ENCODE measurements at places on chromosomes 12 and 14.

- H3K27ac ChIP-seq, result no peak overlapping the region
- H3K4me1 ChIP-seq, result peaks cover 2% of the 10 kb centered on the region
- no peaks in the 10 kb centered on the region for H3K36me3 ChIP-seq
Measured at GRCh38 chr12:31756977-31757420, 28.2 kb upstream of the AMN1 start.

DNA sequence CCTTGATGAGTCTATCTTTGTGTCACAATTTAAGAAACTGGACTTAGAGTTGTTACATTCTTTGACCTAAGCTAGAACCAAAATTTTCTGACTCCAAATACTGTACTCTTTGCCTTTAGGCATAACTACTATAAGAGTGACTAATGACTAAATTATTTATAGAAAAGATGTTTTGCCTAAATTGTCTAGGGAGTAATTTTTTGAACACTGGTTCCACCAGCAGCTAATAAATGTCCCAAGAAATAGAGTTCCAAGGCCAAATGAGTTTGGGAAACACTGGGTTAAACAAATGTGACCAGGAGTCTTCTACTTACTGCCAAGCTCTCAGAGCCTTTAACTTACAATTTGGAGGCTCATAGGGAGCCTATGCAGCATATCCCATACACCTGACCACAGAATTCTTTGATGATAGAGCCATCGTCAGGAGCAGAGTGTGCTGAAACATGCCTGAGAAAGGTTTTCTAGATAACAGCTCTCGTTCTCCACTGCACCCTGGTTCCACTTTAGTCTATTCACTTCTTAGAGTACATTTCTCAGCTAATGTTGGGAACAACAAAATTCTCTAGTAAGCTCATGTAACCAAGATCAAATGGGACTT lies 215.9 kb upstream of the HMGA2 start:
- no peaks in the 10 kb centered on the region for H3K36me3 ChIP-seq
- H3K27ac ChIP-seq, result no peak overlapping the region
- no peaks in the 10 kb centered on the region for H3K27me3 ChIP-seq
- H3K4me1 ChIP-seq, result no peaks in the 10 kb centered on the region
- no peak overlapping the region for H3K4me3 ChIP-seq

DNA sequence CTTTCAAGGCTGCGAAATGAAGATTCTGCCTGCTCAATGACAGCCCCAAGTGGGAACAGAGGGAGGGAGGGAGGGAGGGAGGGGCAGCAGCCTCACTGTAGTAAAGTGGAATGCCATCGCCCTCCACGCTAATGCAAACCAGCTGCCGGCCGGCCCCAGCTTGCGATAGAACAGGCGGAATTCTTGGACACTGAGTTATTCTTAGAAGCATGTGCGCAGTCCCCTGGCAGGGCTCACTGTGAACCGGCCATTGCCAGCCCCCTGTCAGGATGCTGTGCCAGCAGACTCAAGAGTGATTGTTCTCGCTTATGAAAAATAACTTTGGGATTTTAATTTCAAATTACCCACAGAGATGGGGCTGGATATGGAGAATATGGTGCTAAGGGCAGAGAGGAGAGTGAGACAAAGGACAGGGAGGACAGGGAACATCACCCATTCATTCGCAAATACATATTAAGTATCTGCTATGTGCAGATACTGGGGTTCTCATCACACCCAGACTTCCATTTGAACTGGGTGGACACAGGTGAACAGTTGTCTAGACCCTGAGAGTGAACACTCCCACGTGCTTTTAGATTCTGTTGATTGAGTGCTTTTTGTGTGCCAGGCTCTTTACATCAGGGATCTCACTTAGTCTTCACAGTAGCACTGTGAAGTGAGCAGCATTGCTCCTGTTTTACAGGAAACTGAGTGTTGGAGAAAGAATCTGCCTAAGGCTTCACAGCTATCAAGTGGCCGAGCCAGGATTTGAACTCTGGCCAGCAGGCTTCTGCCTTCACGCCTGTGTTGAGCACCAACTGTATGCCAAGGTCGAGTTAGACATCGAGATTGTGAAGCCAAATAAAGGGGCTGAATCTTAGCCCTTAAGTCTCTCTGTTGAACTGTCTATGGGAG lies 192.9 kb downstream of the C12orf75 start:
- peaks cover 11% of the 10 kb centered on the region for H3K27me3 ChIP-seq
- DNase-seq, result no peak
- H3K4me3 ChIP-seq, result no peak overlapping the region
- H3K4me1 ChIP-seq, result no peaks in the 10 kb centered on the region
- no peak overlapping the region for H3K27ac ChIP-seq
- H3K36me3 ChIP-seq, result no peaks in the 10 kb centered on the region

DNA sequence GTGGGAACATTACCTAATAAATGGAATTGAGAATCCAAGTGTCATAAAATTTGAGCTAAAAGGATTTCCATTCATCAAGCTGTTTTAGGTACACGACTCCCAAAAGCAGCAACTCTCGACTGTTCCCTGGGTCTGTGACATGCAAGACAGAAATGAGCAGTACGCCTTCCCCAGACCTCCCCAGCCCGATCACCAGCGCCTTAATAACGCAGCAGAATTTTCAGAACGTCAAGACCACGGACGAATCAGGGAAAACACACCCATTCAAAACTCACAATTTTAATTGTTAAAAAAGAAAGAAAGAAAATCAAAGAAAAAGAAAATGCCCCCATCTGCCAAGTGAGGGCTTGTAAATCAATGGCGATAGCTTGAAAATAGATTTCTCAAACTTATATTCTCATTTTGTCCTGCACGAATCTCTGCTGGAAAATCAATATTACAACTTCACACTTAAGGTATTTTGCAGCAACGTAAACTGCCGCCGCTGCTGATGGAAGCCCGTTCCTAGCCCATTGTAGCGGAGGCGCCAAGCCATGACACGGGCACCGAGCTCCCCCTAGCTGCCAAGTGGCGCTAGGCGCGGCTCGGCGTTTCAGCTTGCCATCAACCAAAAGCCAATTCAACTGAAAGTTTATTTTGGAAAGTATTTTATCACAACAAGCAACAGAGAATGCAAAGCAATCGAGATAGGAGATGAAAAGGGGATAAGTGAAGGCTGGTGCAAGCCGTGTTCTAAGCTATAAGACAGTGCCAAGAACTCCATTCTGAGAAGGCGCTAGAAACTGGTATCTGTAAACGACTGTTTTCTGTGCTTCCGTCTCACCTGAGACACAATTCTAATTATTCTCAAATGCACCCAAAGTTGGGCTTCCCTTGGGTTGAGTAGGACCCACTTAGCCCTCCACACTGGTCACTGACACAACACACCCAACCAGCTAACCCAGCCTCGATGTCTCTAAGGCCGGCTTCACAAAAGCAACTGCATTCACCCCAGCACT lies 5.5 kb downstream of the BCL11B start:
- H3K36me3 ChIP-seq, result peaks cover 65% of the 10 kb centered on the region
- H3K4me1 ChIP-seq, result peaks cover 77% of the 10 kb centered on the region
- H3K4me3 ChIP-seq, result peak overlapping the region; percentile 99
- peak; percentile 86 for DNase-seq

GRCh38 chr14:76500480-76500879 lies 124.5 kb downstream of the ESRRB start:
- DNase-seq, result no peak
- no peaks in the 10 kb centered on the region for H3K36me3 ChIP-seq
- peaks cover 26% of the 10 kb centered on the region for H3K27me3 ChIP-seq
- H3K4me3 ChIP-seq, result no peak overlapping the region
- no peaks in the 10 kb centered on the region for H3K4me1 ChIP-seq

GRCh38 chr14:85762526-85762925 lies 232.6 kb downstream of the FLRT2 start:
- no peaks in the 10 kb centered on the region for H3K4me1 ChIP-seq
- no peak for DNase-seq
- H3K4me3 ChIP-seq, result no peak overlapping the region

DNA sequence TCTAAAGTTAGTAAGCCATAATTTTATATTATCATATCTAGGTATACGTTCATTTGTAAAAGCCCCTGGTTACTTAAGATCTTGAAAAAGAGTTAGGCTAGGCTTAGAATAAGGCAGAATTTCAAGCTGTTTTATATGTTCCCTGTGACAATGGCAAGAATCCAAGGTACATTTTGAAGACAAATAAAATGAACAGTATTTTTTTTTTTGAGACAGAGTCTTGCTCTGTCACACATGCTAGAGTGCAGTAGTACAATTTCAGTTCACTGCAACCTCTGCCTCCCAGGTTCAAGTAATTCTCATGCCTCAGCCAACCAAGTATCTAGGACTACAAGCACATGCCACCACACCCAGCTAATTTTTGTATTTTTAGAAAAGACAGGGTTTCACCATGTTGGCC lies 139.2 kb downstream of the DUSP6 start:
- no peak overlapping the region for H3K4me3 ChIP-seq
- H3K4me1 ChIP-seq, result peaks cover 5% of the 10 kb centered on the region
- peaks cover 10% of the 10 kb centered on the region for H3K27me3 ChIP-seq
- no peaks in the 10 kb centered on the region for H3K36me3 ChIP-seq
- no peak overlapping the region for H3K27ac ChIP-seq

GRCh38 chr12:22029991-22030390 lies 16.0 kb upstream of the CMAS start:
- no peak for DNase-seq
- no peak overlapping the region for H3K27ac ChIP-seq
- H3K4me3 ChIP-seq, result no peak overlapping the region
- no peaks in the 10 kb centered on the region for H3K36me3 ChIP-seq

DNA sequence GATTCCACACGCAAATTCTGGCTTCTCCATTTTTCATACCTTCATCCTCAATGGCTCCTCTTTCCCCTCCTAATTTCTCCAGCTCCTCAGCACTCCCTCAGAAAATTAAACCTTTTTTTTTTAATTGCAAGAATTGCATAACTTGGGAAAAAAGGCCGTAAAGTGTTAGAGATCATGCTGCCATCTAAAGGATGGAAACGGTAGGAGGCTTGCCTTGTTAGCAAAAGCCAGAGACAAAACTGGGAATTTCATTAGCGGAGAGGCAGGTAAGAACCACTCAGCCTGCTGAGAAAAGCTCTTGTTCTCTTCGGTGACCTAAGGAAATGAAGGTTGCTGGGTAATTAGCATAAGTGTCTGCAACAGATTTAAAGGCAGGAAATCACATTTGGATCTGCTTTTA lies 204.3 kb downstream of the AEBP2 start:
- no peaks in the 10 kb centered on the region for H3K27me3 ChIP-seq
- no peak overlapping the region for H3K4me3 ChIP-seq
- DNase-seq, result no peak
- H3K36me3 ChIP-seq, result no peaks in the 10 kb centered on the region
- no peak overlapping the region for H3K27ac ChIP-seq

- H3K27me3 ChIP-seq, result peaks cover 17% of the 10 kb centered on the region
- DNase-seq, result no peak
- H3K36me3 ChIP-seq, result no peaks in the 10 kb centered on the region
- no peak overlapping the region for H3K4me3 ChIP-seq
- no peak overlapping the region for H3K27ac ChIP-seq
Measured at GRCh38 chr12:41514021-41514777, 326.1 kb downstream of the PDZRN4 start.

DNA sequence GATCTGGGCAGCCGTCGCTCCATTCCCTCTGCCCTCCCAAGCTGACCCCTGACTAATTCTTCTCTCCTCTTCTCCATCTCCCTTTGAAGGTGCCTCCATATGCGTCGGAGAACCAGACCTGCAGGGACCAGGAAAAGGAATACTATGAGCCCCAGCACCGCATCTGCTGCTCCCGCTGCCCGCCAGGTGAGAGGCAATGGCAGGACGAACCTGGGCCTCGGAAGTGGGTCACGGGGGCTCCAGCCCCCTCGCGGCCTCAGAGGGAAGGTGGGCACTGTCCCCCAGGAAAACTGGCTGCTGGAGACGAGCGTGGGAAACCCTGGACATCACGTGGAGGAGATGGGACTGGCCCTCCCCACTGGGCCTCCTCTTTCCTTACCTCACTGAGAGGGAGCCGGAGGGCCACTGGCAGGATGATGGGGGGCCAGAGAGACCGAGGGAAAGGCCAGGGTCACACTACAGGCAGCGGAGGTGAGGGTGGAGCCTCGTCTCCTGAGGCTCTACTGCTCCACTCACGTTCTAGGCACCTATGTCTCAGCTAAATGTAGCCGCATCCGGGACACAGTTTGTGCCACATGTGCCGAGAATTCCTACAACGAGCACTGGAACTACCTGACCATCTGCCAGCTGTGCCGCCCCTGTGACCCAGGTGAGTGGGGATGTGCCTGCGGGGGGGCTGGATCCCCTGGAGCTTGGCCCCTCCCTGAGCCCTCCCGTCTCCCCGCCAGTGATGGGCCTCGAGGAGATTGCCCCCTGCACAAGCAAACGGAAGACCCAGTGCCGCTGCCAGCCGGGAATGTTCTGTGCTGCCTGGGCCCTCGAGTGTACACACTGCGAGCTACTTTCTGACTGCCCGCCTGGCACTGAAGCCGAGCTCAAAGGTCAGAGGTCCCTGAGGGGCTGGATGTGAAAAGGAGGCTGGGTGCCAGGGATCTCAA lies 806 bp downstream of the LTBR start:
- DNase-seq, result no peak
- H3K4me1 ChIP-seq, result peaks cover 5% of the 10 kb centered on the region

GRCh38 chr12:106975993-106976658 lies 10.8 kb downstream of the MTERF2 start:
- H3K4me3 ChIP-seq, result no peak overlapping the region
- H3K36me3 ChIP-seq, result peaks cover 5% of the 10 kb centered on the region
- H3K4me1 ChIP-seq, result peaks cover 8% of the 10 kb centered on the region
- no peak for DNase-seq
- H3K27ac ChIP-seq, result no peak overlapping the region

- H3K4me3 ChIP-seq, result no peak overlapping the region
- H3K27ac ChIP-seq, result no peak overlapping the region
- no peaks in the 10 kb centered on the region for H3K4me1 ChIP-seq
- DNase-seq, result no peak
- peaks cover 1% of the 10 kb centered on the region for H3K36me3 ChIP-seq
- no peaks in the 10 kb centered on the region for H3K27me3 ChIP-seq
Measured at GRCh38 chr12:32312049-32312670, 87.2 kb upstream of the FGD4 start.

DNA sequence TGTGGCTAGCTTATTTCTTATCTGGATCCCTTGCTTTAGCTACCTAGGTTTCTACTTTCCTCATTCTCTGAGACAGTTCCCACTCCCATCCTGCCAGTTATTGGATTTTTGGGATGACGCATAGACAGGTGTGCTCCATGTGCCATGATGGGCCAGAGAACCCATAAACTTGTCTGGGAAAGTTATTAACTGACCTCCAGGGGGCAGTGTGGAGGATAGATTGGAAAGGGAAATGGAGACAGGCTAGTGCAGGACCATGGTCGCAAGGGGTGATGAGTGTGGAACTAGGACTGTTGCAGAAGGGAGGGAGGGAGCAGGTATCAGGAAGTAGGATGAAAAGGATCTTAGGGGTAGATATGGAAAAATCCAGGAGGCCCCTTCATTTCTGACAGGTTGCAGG lies 80.3 kb downstream of the ESRRB start:
- H3K27me3 ChIP-seq, result peaks cover 28% of the 10 kb centered on the region
- H3K27ac ChIP-seq, result no peak overlapping the region
- H3K4me3 ChIP-seq, result no peak overlapping the region
- H3K4me1 ChIP-seq, result no peaks in the 10 kb centered on the region
- DNase-seq, result no peak
- H3K36me3 ChIP-seq, result no peaks in the 10 kb centered on the region

DNA sequence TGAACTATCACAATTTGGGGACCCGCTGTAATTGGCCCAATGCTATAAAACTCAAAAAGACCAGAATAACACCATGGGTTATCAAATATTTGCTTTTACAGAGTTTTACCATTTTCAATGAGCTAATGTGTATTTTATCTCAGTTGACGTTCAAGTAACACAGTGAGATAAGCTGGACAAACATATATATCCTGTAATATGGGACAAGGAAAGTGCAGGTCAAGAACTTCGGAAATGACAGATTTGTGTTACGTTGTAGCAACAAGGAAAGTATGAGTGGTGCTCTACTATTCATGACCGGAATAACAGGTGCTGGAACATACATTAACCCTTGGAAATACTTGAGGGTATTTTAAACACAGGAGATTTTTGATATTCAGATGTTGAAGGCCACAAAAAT lies 566.4 kb upstream of the FLRT2 start:
- H3K36me3 ChIP-seq, result no peaks in the 10 kb centered on the region
- no peaks in the 10 kb centered on the region for H3K4me1 ChIP-seq
- no peaks in the 10 kb centered on the region for H3K27me3 ChIP-seq
- H3K4me3 ChIP-seq, result no peak overlapping the region

Data from central memory CD8-positive, alpha-beta T cell (primary cell).